ENCODE measurements at places on chromosomes 7 and 10.

DNA sequence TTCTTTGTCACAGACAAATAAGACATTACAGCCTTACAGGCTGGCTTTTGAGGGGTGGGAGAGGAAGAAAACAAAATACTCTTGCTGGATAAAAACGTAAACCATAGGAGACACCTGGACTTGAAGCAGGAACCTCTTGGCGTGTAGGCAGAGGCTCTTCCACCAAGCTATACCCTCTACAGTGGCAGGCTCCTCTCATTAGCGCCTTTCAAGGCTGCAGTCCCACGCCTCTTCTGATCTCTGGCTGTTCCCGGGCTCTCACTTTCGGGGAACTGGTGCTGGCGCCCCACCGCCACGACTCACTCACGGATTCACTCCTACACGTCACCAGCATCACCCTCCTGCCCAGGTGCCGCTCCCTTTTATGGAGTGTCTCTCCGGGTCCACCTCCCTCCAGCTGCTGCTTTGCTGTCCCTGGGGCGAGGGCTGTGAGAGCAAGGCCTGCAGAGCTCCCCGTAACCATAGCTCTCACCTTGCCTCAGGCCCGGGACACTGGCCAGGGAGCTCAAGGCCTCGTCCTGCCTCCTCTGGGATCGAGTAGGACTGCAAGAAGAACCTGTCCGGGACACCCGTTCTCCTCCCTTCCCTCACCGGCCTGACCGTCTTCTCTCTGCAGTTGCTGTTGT is 62.6 kb downstream of the ZNF777 start:
- no peak for DNase-seq

DNA sequence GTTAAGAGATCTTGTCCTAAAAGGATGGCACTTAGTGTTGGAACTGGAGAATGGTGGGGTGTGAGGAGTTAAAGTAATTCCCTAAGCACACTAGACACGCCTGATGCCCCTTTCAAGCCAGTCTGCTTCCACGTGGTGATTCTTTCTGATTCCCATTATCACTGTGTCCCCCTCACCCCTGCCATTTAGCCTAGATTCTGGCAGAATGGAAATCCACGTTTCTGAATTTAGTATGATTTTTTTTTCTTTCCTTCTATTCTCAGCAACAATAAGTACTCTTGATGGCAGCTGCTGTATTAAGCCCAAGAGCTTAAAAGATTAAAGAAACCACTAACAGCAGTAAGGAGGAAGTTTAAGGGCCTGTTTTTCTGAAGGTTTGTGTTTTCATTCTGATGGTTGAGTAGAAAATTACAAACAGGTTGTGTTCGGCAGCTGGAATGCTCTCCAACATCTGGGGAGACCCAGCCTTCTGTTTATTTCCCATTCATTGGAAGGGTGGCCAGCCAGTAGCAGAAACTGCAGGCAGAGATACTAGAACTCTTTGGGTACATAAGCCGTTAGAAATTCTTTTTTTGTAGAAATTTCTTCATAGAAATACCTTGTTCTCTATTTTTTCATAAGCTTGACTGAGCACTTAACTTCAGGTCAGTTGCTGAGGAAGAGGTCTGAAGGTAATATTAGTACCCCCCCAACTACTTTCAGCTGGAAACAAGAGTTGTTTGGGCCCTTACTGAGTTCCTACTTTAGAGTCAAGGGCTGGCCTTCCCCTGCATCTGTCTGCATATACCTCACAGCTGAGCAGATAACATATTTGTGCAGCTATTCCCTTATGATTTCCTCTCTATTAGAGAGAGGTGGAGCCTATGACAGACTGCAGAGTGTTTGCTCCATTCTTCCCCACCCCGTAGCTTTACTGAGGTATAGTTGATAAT is 355.1 kb downstream of the AUTS2 start:
- DNase-seq: no peak

GRCh38 chr7:122746948-122747347 is 44.2 kb upstream of the RNF148 start:
- no peak for DNase-seq

- peak; percentile 97 for DNase-seq
These were observed 5.1 kb downstream of the COMTD1 start for GRCh38 chr10:75230600-75231038.
